Activated CD4-positive, alpha-beta T cell treated with anti-CD3 and anti-CD28 coated beads, Interleukin-2, amount 50 U/mL, for 48 hours (primary cell): ENCODE measurements at places on chromosomes 12 and 14.

- DNase-seq, result no peak
Measured at GRCh38 chr14:37417833-37418232, 177.2 kb downstream of the FOXA1 start.

DNA sequence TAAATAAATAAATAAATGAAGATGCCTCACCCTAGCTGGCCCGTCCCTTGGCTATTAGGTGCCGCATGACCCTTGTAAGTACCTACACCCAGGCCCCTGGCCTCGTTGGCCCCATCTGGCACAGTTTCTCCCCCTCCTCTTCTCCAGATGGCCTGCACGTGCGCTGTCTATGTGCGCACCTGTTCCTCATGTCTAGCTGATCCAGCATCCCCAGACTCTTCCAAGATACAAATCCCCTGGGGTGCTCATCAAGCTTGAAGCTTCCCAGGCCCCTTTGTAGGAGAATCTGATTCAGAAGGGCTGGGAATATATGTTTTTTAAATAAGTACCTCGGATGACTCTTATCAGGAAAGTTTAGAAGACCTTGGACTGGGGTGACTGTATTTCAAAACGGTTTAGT lies 133.3 kb downstream of the CHST11 start:
- no peak for DNase-seq

GRCh38 chr12:110249716-110250225 lies 31.3 kb upstream of the ATP2A2 start:
- DNase-seq, result no peak

GRCh38 chr12:4956054-4956453 lies 46.3 kb downstream of the KCNA1 start:
- DNase-seq, result no peak

DNA sequence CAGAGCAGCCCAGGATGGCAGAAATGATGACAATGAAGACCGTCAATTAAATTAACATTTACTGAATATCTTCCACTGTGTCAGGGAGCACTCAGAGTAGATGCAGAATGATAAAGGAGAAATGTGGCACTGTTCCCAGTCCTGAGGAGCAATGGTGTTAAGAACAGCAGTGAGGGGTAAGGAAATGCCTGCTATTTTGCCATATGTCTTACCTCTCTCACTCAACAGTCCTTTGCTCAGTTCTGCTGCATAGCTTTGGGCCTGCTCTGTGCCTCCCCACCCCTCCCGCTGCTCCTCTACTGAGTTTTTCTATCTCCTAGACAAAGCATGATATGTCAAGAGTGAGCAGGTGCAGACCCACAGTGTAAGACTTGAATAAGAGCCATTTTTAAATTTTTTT lies 318.8 kb downstream of the NAV3 start:
- no peak for DNase-seq

GRCh38 chr14:20746566-20746965 lies 879 bp downstream of the EDDM3A start:
- DNase-seq, result no peak

DNA sequence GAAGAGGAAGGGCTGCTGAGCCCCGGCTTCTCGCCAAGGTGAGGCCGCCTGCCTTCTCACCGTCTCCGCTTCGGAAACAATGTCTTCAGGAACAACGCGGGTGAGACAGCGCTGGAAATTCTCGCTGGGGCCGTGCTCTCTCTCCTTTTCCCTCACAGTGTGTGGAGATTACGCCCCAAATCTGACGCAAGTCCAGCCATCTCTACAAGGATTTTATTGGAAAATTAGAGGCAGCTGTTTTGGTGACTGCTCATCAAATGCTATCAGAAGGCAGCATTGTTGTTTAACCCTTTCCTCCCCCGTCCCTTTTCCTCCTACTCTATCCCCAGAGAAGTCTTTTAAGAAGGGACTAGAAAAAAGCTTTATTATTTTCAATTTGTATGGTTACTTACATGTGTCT lies 53.5 kb downstream of the PIWIL1 start:
- DNase-seq, result no peak

- no peak for DNase-seq
Measured at GRCh38 chr12:94803939-94804338, 153.6 kb upstream of the TMCC3 start.

- no peak for DNase-seq
Measured at GRCh38 chr14:85479771-85480170, 50.2 kb upstream of the FLRT2 start.

DNA sequence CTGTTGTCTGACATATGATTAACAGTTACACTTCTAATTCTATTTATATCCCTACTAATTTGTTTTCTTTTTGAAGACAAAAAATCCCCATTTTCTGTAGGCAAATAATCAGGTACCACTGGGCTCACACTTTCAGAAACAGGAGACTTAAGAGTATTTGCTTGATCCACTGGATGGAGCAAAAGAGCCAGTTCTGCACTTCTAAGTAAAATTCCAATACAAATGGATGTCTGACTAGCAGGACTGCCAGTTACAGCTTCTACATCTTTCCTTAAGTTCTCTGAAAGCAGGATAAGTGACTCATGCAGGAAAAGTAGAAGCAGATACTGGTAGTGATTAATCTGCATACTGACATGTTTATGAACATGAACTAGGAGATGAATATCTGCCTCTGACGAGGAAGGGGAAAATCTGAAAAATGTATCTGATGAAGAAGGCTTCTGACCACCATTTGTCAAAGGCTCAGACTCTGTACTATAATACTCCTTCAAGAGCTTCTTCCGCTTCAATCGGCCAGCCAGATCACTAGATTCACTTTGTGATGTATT lies 73.8 kb upstream of the ANKS1B start:
- no peak for DNase-seq

DNA sequence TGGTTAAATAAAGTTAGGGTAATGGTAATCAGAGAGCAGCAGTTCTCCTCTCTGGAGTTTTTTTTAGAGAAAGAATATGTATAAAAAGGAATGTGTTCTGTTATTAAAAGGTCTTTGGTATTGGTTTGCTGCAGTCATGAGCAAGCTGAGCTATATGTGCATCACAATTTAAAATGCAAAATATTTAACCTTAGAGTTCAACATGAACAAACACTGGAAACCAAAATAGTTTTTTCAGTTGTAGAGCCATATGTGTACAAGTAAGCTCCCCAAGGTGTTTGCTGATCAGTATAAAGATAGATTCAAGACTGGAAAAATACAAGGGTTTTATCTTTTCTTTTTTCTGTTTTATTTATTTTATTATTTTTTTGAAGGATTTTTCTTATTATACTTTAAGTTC lies 245.0 kb downstream of the NUBPL start:
- DNase-seq, result no peak

- DNase-seq, result no peak
Measured at GRCh38 chr14:101590062-101590461, 28.8 kb downstream of the DIO3 start.

DNA sequence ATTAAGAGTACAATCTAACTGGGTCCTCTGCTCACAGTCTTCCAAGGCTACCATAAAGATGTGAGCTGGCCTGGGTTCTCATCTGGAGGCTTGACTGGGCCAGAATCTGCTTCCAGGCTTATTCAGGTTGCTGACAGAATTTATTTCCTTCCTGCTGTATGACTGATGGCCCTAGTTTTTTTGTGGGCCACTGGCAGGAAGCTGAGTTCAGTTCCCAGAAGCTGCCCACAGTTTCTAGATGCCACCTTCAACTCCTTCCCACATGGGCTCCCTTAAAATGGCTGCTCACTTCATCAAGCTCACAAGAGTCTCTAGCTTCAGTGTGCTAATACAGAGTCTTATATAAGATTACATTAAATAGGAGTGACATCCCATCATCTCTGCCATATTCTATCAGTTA lies 121.7 kb upstream of the CAND1 start:
- DNase-seq, result peak; percentile 8

- no peak for DNase-seq
Measured at GRCh38 chr12:94938583-94938982, 64.9 kb downstream of the NDUFA12 start.

DNA sequence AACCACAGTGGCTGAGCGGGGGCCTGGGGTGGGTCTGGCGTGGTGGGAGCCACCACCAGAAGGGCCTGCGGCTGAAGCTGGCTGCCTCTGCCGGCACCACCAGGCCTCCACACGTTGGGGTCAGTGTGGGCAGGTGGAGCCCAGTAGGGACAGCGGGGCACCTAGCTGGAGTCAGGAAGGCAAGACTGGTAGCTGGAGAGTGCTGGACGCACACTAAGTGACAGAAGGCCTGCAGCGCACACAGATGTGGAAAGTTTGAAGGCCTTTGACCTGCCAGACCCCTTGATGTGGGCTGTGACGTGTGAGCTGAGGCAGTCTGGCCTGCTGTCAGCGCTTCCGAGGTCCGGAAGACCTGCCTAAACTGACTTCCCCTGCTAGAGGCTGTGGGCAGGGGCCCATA lies 26.3 kb downstream of the RIN3 start:
- no peak for DNase-seq

- DNase-seq, result peak; percentile 86
Measured at GRCh38 chr12:4276524-4277204, 3.1 kb downstream of the CCND2 start.

DNA sequence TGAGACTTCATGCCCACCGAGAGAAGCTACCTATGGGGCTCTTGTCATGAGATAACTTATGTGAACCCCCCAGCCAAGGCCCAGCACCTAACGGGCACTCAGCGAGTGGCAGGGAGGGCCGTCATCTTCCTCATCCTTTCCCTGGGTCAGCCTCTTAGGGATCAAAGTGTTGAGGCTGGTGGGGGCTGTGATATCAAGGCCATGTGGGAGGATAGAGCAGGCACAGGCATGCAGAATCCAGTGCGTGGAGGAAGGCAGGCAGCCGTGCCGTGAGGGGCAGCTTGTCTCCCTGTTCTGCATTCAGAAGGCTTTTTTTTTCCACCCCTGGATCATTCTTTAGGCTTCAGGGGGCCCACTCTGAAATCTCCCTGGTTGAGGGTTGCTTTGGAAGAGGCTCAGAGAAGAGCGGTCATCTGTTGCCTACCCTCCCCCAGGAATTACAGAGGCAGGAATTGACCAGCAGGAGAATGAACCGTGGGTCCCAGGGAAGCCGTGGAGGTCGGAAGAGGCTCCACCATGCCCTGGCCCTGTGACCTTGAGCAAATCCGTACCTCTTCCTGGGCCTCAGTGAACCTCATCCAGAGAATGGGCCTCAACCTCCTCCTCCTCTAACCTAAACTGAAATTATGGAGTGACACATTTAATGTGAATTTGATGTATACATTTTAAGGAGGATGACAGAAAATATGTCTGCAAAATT lies 62.8 kb downstream of the BEGAIN start:
- no peak for DNase-seq

GRCh38 chr14:92987713-92988510 lies 65.0 kb downstream of the CHGA start:
- DNase-seq, result no peak

DNA sequence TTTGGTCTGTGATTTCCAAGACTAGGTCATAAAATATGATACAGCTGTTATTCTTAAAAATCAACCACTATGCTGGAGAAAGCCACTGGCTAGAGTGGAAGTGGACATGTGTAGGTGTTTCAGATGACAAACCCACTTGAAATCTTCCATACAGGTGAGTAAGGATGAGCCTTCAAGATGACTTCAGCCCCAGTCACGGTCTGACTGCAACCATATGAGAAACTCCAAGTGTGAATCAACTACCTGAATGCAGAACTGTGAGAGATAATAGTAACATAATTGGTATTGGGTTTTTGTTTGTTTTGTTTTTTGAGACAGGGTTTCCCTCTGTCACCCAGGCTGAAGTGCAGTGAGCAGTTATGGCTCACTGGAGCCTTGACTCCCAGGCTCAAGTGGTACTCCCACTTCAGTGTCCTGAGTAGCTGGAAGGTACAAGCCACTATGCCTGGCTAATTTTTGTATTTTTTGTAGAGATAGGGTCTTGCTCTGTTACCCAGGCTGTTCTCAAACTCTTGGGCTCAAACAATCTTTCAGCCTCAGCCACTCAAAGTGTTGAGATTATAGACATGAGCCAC lies 273.3 kb upstream of the LRIG3 start:
- no peak for DNase-seq

DNA sequence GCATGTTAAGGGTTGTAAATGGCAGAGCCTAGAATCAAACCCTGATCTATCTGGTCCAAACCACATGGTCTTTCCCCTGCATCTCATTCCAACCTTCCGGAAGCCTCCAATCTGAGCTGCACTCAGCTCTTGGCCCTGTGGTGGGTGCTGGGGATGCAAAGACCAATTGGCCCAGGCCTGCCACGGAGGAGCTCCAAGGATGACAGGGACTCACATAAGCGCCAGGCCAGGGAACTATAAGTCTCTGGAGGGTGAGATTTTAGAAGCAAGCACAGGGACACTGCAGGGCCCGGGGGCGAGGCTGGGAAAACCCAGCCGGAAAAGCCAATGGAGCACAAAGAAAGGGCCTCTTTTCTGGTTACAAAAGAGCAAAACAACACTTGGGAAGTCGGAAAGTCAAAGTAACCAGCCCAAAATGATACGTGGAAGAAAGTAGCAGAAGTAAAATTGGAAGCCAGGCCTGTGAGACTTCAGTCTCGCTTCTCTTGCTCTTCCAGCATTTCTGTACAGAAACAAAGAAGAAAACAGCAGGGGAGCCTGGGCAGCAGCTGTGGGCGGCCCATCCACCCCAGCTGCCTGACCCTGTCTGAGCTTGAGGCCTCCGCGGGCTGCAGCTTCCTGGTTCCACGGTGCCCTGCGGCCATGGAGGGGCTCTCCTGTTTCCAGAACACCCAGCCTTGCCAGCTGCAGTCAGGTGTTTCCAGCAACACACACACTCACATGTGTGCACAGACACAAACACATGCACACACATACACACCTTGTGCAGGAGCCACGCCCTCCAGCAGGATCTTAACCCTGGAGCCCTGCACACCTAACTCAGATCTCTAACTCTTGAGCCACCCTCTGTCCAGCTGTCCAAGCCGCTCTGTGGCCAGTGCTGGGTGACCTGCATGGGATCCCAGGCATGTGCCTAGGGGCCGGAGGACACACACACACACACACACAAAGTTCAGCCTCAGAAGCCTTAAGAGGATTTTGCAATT lies 178.2 kb downstream of the BCL11B start:
- DNase-seq, result no peak

- DNase-seq, result no peak
Measured at GRCh38 chr12:115473257-115473956, 789.4 kb upstream of the TBX3 start.

GRCh38 chr12:113305281-113305856 lies 29.5 kb downstream of the SLC8B1 start:
- no peak for DNase-seq

DNA sequence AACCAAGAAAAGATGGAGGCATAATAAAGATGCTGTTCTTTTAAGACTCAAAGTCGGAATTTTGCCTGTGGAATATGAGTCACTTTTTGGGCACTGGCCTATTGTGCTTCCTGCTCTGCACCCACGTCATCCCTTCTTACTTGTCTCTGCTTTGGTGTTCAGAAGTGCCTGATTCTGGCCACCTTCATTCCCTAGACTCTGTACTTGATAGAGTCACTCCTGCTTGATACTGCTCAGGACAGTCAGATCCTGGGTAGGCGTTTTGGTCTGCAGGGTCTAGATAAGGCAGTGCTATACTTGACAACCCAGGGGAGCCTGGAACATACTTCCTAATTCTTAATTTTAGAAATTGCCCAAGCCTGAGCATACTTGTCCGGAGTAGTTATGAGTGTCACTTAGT lies 1.9 kb downstream of the LRRK2 start:
- DNase-seq, result no peak

DNA sequence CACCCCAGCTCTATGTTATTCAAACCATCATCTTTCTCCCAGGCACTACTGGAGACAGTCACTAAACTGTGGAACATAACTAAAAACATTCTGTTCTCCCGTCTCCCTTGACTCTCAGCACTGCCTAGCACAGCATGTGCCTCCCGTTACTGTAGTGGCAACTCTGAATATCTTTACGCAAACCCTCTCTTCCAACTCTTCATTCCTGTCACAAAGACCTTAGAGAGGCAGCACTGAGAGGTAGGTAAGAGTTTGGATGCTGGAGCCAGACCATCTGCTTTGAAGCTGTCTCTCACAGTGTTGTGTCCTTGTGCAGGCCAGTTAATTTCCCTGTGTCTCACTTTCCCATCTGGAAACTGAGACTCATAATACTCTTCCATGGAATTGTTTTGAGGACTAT lies 108.1 kb downstream of the DIP2B start:
- DNase-seq, result no peak
